D341Med (cell line): ENCODE measurements at places on chromosomes 4 and X.
A peak's percentile ranks its signal among the peaks of the same experiment; 100 is the strongest.

GRCh38 chr4:102751941-102752340, 8.8 kb downstream of the MANBA start:
- no peak for DNase-seq

- no peak for DNase-seq
These were observed 328.5 kb downstream of the PPP3CA start for GRCh38 chr4:101018836-101019235.

DNA sequence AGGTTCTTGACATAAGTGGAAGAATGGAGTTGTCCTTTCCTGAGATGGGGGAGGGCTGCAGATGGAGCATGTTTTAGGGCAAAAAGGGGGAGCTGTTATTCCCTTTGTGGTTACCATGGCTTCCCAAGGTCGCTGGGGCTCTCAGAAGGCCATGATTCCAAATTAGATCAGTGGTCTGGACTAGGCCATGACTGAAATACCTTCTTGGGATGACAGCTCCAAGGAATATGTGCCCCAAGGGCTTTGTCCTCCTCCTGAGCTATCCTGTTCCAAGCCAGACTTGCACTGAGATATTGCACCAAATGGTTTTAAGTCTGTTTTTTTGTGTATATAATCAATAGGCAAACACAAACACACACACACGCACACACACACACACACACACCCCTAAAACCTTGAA, 3.0 kb upstream of the RBPJ start:
- DNase-seq = no peak

- no peak for DNase-seq
These were observed 1.5 kb downstream of the GPR101 start for GRCh38 chrX:137032341-137032694.

DNA sequence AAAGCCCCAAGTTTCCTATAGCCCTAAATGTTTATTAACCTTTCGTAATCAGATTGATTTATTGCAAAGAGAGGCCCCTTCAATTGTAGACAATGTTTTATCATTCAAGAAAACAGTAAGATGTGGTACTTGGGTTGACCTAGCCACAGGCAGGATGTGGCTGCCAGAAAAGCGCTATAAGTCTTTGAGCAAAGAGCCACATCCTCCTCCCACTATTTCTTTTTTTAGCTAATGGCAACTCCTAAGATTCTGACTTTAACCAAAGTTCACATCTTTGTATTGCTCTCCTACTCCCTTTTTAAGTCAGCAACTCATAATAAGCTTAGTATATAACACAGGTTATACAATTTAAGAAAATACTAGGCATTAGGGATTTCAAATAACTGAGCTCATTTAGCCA, 70.7 kb upstream of the PPP3CA start:
- DNase-seq = no peak

DNA sequence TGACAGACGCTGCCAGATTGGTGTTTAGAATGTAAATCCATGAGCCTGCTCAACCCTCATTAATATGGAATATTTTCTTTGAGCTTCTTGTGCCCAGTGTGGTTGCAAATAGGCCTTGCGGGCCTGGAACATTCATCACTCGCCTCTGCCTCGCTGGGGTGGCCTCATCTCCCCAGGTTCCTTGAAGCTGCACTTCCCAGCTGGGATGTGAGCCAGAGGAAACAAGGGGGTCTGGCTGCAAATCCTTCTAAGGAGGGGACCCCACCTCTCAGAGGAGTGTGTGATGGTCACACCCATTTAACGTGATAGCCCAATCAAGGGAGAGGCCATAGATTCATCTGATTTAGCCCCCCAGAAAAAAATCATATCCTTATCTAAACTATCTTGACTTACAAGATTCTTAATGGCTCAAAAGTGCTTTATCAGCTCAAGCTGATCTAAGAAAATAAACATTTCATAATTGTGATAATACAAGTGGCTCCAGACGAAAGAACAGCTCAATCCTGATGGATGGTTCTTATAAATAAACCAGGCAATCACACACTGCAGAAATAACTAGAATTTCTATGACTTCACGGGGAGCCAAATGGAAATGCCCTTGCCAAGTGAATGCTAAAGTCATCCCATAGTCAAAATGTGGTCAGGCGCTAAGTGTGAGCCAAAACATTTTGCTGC, 189.9 kb downstream of the PTTG2 start:
- DNase-seq = no peak

GRCh38 chrX:112760697-112761096, 79.9 kb downstream of the AMOT start:
- no peak for DNase-seq

- DNase-seq = no peak
These were observed 743.8 kb upstream of the ATOH1 start for GRCh38 chr4:93084599-93085305.

- no peak for DNase-seq
These were observed 1.8 kb downstream of the BGN start for GRCh38 chrX:153496590-153496959.

GRCh38 chr4:80611678-80611979, 276.1 kb downstream of the CFAP299 start:
- no peak for DNase-seq

DNA sequence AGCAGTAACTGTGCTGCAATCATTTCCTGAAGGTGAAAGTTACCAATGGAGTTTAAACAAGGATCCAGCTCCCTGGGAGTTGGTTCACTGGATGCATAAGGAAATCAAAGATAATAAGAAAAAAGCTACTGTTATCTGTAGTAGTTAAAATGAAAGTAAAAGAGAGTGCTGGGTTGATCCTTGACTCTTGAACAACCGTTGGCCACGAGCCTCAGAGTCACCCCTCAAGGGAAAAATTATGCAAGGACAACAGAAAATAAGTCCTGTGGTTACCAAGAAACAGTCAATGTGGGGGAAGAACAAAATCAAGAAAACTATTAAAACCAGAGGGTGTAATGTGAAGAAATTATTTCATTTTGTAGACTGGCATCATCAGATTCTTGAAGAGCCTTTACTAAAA, 49.7 kb upstream of the DDIT4L start:
- no peak for DNase-seq

DNA sequence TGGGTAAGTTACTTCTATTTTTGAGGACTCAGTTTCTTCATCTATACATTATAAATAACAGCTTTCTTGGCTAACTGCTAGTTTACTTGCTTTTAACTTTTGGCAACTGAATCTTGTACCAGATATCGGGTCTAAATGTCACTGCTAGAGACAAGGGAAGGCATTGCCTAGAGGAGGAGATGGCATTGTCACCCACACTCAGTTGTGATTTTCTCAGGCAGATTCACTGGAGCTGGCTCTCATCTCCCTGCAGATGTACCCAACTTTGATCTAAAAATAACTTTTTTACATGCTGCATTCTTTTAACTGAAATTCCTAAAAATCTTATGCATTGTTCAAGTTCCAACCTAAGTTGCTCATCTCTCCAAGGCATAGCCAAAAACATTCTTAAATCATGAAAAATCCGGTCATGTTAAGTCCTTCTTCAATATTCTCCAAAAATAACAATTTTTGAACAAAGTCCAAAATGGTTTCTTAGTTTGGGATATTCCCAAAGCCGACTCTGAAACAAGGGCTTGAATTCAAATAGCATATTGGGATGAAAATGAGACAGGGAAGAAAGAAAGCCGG, 469.0 kb upstream of the BOD1L1 start:
- DNase-seq = no peak

DNA sequence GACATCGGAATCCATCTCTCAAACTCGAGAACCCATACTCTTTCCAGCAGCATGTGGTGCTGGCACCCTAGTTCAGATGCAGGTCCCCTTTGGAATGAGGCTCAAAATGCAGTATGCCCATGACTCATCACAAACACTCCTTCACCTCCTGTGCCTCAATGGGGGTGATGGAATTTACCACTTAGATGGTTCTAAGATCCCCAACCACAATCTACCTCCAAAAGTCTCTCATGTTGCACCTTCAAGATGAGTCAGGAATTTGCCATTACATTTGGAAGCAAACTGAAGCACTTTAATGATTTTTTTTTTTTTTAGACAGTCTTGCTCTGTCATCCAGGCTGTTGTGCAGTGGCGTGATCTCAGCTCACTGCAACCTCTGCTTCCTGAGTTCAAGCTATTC, 8.5 kb upstream of the MID1 start:
- DNase-seq = no peak

DNA sequence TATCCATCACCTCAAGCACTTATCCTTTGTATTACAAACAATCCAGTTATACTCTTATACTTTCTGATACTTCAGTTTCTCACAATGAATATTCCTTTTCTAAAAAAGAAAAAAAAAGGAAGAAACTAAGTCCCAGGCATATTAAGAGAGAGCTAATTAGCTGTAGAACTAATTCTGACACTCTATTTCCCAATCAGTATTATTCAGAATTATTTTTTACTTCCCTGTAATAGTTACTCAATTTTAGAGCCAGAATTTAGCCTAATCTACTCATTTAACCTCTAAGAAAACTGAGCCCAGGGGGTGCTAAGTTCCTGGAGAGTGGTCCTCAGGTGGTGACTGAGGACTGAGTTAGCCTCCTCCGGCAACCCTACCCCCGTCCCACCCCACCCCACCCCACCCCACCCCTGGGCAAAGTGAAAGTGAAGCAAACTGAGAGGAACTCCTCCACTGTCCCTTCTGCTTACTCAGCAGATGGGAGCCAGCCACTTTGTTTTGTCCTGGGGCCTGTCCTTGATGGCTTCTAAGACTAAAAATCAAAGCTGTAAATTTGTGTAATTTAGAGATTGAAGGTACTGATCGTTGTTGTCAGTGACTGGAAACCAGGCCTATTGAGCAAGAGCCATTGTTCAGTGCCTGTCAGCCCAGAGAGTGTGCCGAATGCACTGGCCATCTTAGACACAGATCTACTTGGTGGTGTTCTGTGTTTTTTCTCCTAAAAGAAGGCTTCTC, 162.1 kb downstream of the CBR4 start:
- no peak for DNase-seq

- DNase-seq = no peak
These were observed 14.8 kb downstream of the CD38 start for GRCh38 chr4:15792974-15793373.

DNA sequence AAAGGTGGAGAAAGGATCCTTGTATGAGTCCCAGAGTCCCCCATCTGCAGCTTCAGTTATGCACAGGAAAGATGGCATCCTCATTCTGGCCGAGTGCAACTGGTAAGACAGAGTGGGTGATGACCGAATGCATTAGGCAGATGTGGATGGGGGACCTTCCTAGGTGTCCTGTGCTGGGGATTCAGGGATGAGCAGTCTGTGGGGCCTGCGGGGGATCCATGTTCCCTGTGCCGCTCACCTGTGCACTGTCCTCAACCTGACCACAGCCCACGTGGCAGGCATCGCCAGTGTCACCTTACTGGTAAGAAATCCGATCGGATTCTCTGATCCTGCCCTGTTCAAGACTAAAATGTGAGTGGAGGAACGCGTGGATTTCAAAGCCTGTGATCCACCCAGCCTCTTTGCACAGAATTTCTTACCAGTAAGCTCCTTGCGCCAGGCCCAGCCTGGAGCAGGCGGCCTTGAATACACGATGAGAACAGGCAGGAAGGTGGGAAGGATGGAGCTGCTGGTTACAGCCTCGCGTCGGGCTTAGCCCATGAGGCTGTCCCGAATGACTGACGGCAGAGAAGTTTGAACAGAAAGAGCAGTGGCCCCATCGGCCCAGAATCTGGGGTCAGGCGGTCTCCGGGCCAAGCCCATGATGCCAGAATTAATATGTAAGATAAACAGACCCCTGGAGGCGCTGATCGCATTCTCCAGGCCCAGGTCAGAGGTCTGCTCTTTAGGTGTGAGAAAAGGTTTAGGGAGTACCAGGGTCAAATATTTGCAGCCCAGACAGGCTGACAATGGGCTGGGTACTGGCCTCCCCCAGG, 56.5 kb downstream of the CPZ start:
- peak; percentile 8 for DNase-seq

DNA sequence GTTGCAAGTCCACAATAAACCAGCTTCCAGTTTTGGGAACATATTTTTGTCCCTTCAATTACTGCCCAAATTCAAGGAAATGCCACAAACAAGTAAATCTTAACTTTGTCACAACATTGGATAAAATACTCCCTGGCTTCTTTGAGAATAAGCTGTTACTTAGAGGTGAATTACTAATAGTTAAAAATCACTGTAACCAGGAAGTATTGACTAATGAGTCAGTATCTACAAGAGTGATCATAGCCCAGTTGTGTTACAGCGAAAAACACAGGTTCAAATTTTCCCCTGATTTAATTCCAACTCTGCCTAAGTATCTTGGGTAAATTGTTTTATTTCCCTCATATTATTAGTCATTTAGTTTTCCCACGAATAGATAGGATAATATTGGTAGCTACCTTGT, 291.2 kb upstream of the PPARGC1A start:
- no peak for DNase-seq

GRCh38 chrX:1807301-1807731, 192.5 kb downstream of the ASMT start:
- no peak for DNase-seq

DNA sequence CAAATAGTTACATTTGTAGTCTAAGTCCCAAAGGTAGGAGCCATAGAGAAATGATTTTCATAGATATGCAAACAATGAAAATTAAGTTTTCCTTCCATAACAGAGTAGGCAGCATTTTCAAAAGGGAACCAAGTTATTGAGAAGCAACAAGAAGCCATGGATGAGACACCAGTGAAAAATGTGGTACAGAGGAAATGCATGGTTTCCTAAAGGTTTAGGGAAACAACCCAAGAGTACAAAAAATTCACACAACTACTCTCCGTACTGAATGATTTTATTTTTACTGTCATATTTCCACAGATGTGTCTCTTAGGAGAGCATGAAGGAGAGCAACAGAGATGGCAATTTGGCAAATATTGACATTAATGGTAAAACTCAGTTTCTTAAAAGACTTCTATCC, 1408.9 kb upstream of the PCDH7 start:
- DNase-seq = no peak

DNA sequence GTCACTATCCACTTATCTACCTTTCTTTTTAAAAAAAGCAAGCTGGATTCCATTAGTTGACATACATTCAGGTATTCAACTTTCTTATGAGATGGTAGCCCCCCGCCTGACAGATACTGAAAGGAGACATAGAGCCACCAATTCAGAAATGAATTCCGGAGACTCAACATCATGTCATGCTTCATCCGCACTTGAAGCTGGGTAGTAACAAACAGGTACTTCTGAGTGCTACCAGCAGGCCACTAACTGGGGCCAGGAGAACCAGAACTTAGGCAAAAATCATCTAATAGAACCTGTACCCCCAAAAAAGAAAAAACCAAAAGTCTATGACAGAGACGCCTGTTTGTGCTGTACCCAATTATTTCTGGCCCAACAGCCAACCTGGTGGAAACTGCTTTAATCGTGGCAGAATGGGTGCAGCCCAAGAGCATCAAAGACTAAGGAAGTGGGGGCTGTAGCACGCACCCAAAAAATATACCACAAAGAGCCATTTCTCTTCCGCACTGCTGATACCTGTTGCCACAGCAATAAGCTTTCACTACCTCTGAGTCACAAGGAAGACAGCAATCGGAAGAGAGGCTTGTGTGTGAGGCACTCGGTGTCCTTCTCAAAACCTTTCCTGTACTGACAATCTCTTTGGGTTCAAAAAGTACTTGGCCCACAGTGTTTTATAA, 84.8 kb downstream of the AFAP1 start:
- no peak for DNase-seq

DNA sequence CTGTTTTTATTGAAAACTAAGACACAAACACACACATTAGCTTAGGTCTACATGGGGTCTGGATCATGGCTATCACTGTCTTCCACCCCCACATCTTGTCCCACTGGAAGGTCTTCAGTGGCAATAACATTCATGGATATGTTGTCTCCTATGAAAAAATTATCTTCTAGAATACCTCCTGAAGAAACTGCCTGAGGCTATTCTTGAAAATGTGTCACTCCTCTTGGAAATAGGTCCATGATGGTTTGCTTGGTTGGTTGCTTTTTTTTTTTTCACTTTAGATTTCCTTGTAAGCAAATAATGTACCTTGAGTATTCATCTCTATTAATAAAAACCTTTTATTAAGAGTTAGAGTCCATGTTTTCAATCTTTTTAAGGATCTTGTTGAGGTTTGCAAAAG, 195.3 kb upstream of the PDE5A start:
- no peak for DNase-seq
